ENCODE measurements at places on chromosomes 4 and X.

GRCh38 chrX:3540105-3540504 is 173.3 kb downstream of the PRKX start:
- no peak for DNase-seq

DNA sequence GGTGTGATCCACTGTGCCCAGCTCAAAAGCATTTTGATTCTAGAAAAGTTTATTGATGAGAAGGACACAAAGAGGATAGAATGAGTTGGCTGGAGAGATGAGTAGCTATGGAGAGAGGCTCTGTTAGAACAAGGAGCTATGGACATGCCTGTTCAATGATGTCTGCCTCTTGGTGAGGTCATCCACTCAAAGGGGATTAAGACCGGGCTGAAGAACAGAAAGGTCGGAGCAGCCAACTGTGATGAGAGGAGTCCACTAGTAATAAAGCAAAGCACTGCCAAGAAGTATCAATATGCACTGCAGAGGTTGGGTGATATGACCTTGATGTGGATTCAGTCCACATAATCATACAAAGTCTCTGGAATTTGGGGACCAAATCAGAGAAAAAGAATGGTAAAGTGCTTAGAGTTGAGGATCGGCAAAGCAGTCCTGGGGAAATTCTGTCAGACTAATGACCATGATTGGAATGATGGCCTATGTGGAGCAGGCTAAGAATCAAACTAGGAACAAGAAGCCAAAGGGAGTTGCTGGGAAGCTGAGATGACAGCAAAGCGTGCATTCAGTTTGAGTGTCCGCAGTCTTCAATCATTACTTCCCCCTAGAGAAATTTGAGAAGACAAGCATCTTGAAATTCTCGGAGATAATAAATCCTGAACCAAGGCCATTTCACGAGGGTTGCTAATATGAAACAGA is 55.7 kb upstream of the MMAA start:
- no peak for DNase-seq

GRCh38 chr4:73392936-73393335 is 11.2 kb upstream of the ALB start:
- no peak for DNase-seq

GRCh38 chr4:176043838-176044588 is 21.6 kb upstream of the WDR17 start:
- DNase-seq, result no peak

DNA sequence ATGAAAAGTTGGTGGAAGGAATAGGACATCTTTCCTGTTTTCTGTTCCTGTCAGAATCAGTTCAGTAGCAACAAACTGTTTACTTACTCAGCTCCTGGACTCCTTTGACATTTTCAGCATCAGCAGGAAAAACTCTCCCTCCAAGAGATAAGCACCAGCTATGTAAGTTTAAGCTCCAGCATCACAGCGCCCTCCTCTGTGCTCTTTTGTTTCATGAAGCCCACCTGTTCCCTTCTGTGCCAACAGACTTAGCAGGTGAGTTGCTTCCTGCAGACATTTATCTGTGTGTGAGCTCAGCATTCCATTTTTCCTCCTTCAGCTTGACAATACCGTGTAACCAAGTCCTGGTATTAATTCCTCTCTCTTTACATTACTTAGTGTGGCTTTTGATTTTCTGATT is 644.1 kb upstream of the AGA start:
- no peak for DNase-seq

GRCh38 chr4:138163171-138163570 is 79.0 kb downstream of the SLC7A11 start:
- no peak for DNase-seq

- no peak for DNase-seq
Observed at GRCh38 chrX:71489540-71489939, 43.4 kb upstream of the OGT start.

- no peak for DNase-seq
Observed at GRCh38 chr4:78083035-78083434, 25.9 kb downstream of the FRAS1 start.

- no peak for DNase-seq
Observed at GRCh38 chrX:31929366-31929765, 857.5 kb upstream of the FTHL17 start.

- DNase-seq, result no peak
Observed at GRCh38 chr4:75248770-75249407, 265.3 kb downstream of the RCHY1 start.

DNA sequence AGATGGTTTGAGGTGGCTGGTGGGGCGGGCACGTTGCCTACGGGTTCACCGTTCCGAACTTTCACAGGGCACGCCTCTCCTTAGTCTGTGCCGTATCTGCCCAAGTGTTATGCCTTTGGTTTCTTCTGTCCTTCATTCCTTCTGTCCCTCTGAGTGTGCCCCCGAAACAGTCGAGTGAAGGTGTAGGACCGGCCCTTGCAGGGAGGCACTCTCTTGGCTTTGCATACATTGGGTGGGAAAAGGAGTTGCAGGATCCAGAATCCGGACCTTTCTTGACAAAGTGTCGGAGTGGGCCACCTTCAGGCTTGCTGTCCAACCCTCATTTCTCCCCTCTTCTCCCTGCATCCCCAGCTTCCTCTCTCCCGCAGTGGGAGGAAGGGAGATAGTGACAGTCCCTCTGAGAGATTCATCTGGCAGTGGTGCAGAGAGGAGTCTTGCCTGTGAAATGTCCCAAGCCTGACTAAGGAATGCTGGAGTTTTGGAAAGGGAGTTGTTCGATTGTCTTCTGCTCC is 569 bp downstream of the ARFIP1 start:
- DNase-seq, result no peak
